H7 (cell line): ENCODE measurements at places on chromosomes 3 and 15. TPM values are rescaled to one million over a fixed set of nuclear protein-coding genes. Genes with fewer than 3 reads are reported as not detected.

GRCh38 chr15:90143166-90143655 is 40.9 kb upstream of the IDH2 start:
- DNase-seq = peak; percentile 96

- no peak for DNase-seq
Observed at GRCh38 chr3:60835796-60836195, 415.5 kb downstream of the FHIT start.

GRCh38 chr15:93185796-93186195 is 96.8 kb upstream of the RGMA start:
- no peak for DNase-seq

DNA sequence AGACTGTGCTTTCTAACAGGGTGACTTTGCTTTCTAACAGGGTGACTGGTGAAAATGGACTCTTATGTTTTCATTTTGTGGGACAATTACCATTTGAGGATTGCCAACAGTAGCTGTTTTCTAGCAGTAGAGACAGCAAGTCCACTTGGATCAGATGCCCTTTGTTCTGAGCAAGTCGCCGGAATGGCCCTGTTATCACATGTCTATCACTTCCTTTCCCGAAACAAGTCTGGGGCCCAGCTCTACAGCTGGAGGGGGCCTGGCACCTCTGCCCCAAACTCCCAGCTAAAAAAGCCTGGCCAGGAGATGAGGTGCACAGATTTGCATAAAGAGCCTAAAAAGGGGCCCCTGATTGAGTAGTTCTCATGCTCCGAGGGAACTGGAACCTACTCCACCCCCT is 44.6 kb downstream of the THBS1 start:
- no peak for DNase-seq

DNA sequence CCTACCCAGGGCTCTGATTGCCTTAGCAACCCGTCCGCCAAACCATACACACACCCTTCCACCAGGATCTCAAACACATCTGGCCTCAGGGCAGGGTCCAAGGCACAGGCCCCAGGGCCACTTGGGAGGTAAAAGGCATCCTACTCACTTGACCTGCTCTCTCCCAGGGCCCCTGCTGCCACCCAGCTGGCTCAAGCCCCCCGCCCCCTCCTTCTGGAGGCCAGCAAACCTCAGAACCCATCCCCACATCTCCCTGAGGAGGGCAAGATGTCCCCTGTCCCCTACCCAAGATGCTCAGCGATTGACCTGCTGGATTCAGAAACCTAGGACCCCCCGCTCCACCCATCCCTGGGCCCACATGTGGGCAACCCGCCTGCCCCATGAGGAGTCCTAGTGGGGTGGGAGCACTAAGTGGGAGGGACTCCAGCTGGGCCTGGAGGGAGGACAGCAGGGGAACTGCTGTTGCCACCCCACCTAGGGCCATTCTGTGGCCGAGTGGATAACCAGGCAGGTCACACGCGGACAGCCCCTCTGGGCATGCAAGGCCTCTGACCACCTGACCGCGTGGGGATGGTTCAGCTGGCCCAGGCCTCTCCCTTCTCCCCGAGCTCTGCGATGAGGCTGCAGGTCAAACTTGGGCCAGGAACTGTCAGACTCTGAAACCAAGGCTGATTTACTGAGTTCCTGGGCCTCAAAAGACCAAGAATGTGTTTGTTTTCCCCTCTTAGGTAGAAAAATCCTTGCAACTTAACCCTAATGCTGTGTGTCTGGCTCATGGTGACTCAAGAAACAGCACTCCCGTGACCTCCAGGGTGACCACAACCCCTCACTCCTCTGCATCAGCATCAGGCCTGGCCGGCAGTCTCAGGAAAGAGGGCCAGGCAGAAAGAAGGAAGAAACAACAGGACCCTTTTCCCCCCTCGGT is 4.2 kb downstream of the MFGE8 start:
- DNase-seq = peak; percentile 35

- DNase-seq = no peak
Observed at GRCh38 chr3:25438791-25439555, 10.9 kb downstream of the RARB start.

DNA sequence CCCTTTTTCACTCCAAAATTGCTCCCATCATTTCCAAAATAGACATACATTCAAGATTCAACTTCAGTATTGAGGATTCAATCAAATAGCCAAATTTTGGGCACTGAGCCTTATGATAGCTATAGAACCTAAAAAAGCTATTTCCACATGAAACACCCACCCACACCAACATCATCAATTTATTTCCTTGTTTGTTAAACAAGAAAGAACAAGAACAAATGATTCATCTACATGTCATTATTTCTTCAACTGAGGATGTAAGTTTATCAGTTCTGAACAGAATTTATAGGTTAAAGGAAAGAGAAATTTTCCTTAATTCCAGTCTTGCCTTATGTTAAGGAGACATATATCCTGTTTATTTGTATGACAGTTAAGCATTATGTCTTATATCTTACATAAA is 32.2 kb downstream of the DPPA2 start:
- no peak for DNase-seq

- no peak for DNase-seq
Observed at GRCh38 chr3:106206613-106207012, 337.8 kb upstream of the CBLB start.

DNA sequence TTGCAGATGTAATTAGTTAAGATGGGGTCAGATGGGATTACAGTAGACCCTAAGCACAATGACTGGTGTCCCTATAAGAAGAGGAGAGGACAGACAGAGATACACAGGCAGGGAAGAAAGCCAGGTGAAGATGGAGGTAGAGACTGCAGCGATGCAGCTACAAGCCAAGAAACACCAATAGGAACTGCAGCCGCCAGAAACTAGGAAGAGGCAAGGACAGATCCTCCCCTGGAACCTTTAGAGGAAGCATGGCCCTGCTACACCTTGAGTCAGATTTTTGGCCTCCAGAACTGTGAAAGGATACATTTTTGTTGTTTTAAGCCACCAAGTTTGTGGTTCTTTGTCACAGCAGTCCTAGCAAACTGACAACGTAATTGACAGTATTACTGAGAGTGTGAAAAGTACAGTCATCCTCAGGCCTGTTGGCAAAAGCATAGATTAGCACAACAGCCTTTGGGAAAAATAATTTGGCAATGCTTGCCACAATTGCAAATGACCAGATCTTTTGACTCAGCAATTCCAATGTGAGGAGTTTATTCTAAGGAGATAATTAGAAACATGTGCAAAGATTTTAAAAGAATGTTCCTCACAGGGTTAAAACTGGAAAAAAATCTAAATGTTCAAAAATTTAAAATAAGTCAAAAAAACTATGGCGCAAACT is 82.6 kb upstream of the TJP1 start:
- no peak for DNase-seq

DNA sequence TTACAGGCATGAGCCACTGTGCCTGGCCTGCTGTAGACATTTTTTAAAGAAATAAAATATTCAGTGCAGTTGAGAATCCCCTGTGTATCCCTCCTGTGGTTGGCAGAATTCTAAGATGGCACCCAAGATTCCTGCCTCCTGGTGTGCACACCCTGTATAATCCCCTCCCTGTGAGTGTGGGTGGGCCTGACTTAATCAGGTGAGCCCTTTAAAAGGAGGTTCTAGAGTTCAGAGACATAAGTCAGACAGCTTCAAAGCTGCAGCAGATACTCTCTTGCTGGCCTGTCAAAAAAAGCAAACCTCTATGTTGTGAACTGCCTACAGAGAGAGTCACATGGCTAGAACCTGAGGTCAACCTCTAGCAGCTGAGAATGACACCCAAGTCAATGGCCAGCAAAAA is 7.0 kb upstream of the VIPR1 start:
- no peak for DNase-seq

- no peak for DNase-seq
Observed at GRCh38 chr3:58665405-58665804, 1.2 kb downstream of the FAM3D start.

DNA sequence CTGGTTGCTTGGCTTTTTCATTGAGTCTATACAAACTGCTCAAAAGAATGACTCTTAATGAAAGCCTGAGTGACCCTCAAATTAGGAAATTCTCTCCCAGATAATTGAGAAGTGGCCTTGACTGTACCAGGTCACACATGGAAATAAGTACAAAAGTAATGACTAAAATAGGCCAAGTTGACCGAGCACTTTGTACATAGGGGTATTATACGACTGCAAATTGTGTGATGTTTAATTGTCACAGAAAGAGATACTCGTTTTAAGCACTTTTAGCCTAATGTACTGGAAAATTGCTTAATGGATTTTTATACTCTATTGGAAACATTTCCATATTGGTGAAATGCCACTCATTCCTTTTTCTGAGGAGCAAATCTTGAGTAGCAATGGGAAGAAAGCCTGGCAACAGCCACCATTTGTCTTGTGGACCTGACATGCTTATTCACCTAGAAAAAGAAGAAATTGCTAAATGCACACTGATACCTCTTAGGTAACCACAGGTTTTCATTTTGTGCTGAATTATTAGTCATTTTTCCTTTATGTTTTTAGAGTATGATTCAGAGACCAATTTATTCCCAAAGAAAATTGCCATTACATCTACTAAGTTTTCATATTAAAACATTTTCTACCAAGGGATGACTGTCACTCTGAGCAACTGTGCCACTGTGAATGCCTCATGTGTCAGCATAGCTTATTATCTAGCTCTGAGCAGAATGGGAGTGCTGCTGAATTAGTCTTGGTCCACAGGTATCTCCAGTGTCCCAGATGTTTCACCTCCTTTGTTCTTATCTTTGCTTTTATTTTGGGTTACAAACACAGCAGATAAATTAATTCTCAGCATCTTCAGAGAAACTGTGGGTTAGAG is 8.9 kb upstream of the PXK start:
- DNase-seq = no peak

DNA sequence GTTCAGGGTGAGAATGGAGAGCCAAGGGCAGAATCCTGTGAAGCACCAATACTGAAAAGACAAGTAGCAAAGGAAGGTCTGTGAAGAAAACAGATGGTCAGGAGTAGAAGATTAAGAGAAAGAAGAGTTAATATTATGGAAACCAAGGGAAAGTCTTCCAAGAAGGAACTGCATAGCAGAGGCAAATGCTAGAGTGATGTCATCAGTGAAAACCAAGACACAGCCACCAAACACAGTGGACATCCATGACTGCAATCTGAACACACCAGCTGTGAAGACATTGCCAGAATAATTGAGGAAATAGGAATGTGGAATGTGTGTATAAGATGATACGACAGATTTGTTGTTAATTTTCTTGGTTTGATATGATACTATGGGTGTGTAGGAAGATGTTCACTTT is 26.8 kb upstream of the ZBTB38 start:
- no peak for DNase-seq

DNA sequence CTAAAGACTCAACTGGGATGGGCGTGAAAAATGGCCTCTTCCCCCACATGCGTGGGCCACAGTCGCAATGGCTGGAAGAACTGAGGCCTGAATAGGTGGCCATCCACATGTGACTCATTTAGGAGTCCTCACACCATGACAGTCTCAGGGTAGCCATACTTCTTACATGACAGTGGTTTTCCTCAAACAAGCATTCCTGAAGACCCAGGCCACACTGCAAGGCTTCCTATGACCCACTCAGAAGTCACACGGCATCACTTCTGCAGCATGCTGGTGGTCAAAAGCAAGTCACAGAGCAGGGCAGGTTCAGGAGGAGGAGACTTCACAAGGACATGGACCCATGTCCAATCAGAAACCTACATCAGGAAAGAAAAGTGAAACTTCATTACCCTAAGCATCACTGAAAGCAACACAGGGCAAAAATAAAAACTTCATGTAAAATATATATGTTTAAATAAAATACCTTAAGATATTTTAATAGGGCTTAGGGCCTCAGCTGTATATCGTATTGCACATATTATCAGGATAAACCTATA is 257.1 kb downstream of the OPA1 start:
- DNase-seq = no peak

GRCh38 chr15:31364301-31365031 is 37.8 kb downstream of the KLF13 start:
- no peak for DNase-seq

DNA sequence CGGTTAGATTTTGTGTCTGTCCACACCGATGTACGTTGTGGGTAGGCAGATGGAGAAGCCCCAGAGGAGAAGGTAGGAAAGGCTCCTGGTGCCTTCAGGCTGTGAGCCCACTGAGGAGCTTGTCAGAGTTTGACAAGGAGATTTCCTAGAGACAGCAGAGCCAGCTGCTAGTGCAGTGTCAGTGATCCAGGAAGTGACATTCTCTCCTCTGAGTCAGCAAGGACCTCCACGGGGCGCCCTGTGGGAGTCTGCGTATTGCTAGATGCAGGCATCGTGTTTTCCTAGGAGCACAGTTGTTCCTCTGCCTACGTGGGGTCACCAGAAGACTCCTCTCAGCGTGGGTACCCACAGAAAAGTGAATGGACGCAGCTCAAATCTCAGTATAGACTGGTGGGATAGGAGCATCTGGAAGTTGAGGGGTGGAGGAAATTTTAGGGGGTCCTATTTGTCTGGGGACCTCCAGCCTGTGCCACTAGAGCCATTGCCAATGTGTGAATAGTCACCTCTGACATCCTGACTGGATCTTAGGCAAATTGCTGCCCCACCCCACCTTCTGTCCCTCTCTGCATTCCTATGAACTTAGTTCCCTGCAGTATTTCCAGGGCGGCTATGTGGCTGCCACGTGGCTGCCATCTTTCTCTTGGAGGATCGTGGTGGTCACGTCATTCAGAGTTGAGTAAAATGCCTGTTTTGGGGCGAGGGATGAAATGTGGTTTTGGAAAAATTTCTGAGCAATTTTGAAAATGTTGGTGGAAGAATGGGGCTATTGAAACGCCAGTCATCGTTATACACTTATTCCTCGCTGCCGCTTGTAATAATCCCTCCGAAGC is 84.8 kb upstream of the KLHL25 start:
- no peak for DNase-seq

GRCh38 chr3:170528726-170529125 is 57.1 kb downstream of the SLC7A14 start:
- DNase-seq = no peak

DNA sequence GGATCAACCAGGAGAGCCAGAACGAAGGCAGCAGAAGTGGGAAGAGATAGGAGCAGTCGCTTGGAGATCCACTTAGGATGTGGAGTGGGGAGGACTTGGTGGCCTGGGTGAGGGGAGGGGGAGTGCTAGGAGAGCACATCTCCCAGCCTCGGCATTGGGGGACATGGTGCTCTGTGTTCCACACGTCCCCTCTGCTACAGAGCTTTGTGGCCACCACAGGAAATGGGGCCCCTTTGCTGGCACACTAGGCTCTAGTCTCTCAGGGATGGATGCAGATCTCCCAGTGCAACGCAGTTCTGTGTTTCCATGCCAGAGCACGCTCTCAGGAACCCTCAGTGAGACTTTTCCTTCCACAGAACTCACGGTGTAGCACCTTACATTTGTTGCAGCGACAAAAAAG is 68.8 kb downstream of the CHDH start:
- DNase-seq = no peak

CFAP92 gene
- 0.87 and 1.7 TPM in 2 replicates for total RNA-seq

WDR49 gene
- total RNA-seq = 0.07 and 0.35 TPM in 2 replicates

SV2B gene
- total RNA-seq = under 0.01 and 0.03 TPM in 2 replicates

CD200 gene
- total RNA-seq = 40.9 and 49.4 TPM in 2 replicates

AHSG gene
- total RNA-seq = not detected in 2 replicates

C2CD4B gene
- total RNA-seq = 0.07 and 0.31 TPM in 2 replicates

SNTN gene
- not detected in 2 replicates for total RNA-seq

GTF2E1 gene
- total RNA-seq = 65.2 and 69.1 TPM in 2 replicates

PPP1R14D gene
- not detected in 2 replicates for total RNA-seq

SLC26A6 gene
- total RNA-seq = 70.5 and 76.0 TPM in 2 replicates

COMMD2 gene
- total RNA-seq = 41.3 and 58.9 TPM in 2 replicates
